Activated CD8-positive, alpha-beta memory T cell treated with anti-CD3 and anti-CD28 coated beads for 1 hour (primary cell): ENCODE measurements at places on chromosomes 6 and 20.

- DNase-seq: no peak
These were observed 181.6 kb upstream of the RGS17 start for GRCh38 chr6:153312634-153313033.

DNA sequence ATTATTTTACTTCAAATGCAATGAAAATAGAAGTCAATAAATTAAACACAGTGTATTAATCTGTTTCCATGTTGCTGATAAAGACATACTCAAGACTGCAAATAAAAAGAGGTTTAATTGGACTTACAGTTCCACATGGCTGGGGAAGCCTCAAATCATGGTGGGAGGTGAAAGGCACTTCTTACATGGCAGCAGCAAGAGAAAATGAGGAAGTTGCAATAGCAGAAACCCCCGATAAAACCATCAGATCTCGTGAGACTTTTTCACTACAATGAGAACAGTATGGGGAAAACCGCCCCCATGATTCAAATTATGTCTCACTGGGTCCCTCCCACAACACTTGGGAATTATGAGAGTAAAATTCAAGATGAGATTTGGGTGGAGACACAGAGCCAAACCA is 82.2 kb downstream of the GPR63 start:
- no peak for DNase-seq

DNA sequence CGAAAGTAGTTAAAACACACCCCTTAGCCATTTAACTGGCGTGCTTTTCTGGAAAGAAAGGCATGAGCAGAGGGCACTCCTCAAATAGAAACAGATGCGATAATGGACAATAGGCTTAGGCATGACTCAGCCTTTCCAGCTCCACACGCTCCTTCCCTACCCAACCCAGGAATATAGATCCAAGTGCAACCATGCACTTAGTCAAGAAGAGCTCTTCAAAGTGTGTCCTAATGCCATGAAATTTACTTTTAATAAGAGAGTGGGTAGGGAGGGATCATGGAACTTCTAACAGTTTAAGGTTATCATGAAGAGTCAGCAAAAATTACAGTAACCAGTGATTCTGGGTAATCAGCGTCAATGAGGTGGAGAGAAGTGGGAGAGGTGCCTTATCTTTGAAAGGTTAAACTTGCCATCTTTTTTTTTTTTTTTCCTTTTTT is 2.4 kb upstream of the EFHC1 start:
- no peak for DNase-seq

DNA sequence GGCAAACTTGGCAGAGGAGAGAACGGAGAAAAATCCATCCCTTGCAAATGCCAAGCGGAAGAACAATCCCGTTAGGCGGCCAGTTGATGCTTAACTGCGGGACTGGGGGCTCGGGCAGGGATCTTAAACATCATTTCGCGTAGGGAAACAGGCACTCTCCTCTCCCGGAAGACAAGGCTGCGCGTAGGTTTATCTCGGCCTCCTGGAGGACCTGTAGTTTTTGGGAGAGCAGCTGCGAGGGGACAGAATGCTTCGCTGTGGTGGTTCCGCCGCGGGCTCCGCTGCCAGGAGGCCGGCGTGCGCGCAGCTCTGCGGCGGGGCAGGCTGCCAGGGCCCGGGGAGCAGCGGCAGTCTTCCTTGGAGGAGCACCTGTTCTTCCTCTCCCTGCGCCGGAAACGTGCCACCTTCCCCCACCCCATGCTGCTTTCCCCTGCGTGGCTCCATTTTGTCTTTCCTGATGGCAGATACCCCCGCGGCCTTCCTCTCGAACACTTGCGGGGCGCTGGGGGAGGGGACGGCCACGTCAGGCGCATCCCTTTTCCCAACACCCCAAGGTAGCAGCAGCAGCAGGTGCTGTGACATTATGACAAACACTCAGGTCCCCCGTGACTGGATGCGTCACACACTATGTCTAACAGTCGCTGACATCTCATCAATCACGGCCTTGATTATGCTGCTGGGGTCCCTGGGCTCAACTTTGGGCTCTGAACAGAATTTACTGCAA is 230.7 kb upstream of the BTBD3 start:
- no peak for DNase-seq

DNA sequence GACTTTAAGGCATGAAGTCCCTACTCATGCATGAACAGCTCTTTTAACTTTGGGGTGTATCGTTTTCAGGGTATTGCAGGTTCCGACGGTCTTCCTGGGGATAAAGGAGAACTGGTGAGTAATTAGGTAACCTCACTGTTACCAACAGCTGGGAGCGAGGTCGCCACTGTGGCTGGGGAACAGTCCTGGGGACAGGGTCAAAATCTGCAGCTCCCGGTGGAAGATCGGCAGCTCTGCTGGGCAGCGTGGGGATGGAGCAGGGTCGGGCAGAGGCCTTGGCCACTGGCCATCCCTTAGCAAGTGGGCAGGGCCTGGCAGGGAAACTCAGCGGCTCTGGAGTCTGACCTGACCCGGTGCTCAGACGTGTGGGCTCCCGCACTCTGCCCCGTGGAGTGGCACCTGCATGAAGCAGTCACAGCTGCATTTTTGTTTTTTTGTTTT is 16.1 kb downstream of the COL9A3 start:
- DNase-seq: no peak

DNA sequence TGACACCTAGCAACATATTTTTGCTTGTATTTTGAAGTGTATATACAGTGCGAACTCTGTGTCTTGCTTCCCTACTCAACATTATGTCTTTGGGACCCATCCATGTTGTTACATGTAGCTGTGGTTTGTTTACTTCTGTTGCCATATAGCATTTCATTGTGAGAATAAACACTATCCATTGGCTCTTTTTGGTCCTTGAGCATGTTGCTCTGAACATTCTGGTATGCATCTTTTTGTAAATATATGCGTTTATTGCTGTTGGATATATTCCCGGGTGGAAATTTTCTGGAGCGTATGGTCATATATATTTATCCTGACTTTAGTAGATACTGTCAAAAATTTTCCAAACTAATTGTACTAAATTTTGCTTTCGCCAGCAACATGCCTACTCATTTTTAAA is 222.5 kb upstream of the SPTLC3 start:
- DNase-seq: no peak
